ENCODE measurements at places on chromosomes 12 and 14. TPM values are rescaled to one million over a fixed set of nuclear protein-coding genes. Genes with fewer than 3 reads are reported as not detected.

DNA sequence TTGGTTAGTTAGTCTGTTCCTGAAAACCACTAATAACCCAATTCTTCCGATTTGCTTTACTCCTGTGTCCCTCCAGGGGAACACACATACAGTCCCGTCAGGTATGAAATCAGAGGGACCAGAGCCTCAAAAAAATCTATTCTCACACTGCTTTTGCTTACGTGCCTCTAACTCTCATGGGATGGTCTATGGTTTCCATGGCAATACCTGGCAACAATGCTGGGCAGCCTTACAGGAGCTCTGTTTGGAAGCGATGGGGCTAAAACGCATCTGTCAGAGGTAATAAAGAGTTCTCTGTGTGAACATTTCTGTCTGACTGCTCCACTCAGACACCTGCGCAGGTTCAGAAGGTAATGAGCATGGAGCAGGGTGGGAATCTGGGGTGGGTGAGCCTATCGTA is 376.2 kb downstream of the GXYLT1 start:
- no peak overlapping the region for H3K4me3 ChIP-seq
- DNase-seq: no peak
- no peaks in the 10 kb centered on the region for H3K36me3 ChIP-seq
- peaks cover 1% of the 10 kb centered on the region for H3K27me3 ChIP-seq
- no peak overlapping the region for H3K27ac ChIP-seq

- no peak for DNase-seq
- H3K27me3 ChIP-seq: no peaks in the 10 kb centered on the region
- peaks cover 6% of the 10 kb centered on the region for H3K4me1 ChIP-seq
- H3K4me3 ChIP-seq: no peak overlapping the region
Observed at GRCh38 chr14:92973798-92974372, 50.9 kb downstream of the CHGA start.

GRCh38 chr12:132675757-132676432 is 11.2 kb downstream of the POLE start:
- H3K4me3 ChIP-seq: no peak overlapping the region
- DNase-seq: no peak
- H3K4me1 ChIP-seq: no peaks in the 10 kb centered on the region
- peaks cover 51% of the 10 kb centered on the region for H3K36me3 ChIP-seq
- H3K27ac ChIP-seq: no peak overlapping the region
- H3K27me3 ChIP-seq: no peaks in the 10 kb centered on the region

- H3K4me1 ChIP-seq: peaks cover 27% of the 10 kb centered on the region
- no peaks in the 10 kb centered on the region for H3K36me3 ChIP-seq
- no peak overlapping the region for H3K4me3 ChIP-seq
Observed at GRCh38 chr12:96033549-96034389, 1.6 kb downstream of the LTA4H start.

- peaks cover 7% of the 10 kb centered on the region for H3K27me3 ChIP-seq
- no peak overlapping the region for H3K4me3 ChIP-seq
- H3K36me3 ChIP-seq: no peaks in the 10 kb centered on the region
- H3K27ac ChIP-seq: no peak overlapping the region
- H3K4me1 ChIP-seq: no peaks in the 10 kb centered on the region
Observed at GRCh38 chr14:76446921-76447320, 71.0 kb downstream of the ESRRB start.

- peaks cover 19% of the 10 kb centered on the region for H3K36me3 ChIP-seq
- H3K4me3 ChIP-seq: no peak overlapping the region
- no peak for DNase-seq
Observed at GRCh38 chr14:71586131-71586897, 345.9 kb upstream of the RGS6 start.

- no peaks in the 10 kb centered on the region for H3K4me1 ChIP-seq
- no peak for DNase-seq
- no peaks in the 10 kb centered on the region for H3K36me3 ChIP-seq
- H3K27ac ChIP-seq: no peak overlapping the region
- no peaks in the 10 kb centered on the region for H3K27me3 ChIP-seq
Observed at GRCh38 chr12:2118481-2119255, 65.9 kb downstream of the CACNA1C start.

- DNase-seq: peak; percentile 61
- no peaks in the 10 kb centered on the region for H3K36me3 ChIP-seq
- H3K4me1 ChIP-seq: no peaks in the 10 kb centered on the region
- H3K27me3 ChIP-seq: peaks cover 2% of the 10 kb centered on the region
- H3K27ac ChIP-seq: no peak overlapping the region
- no peak overlapping the region for H3K4me3 ChIP-seq
Observed at GRCh38 chr14:69818758-69819191, 21.7 kb upstream of the SLC10A1 start.

- peaks cover 14% of the 10 kb centered on the region for H3K27me3 ChIP-seq
- H3K4me1 ChIP-seq: no peaks in the 10 kb centered on the region
- no peaks in the 10 kb centered on the region for H3K36me3 ChIP-seq
- no peak overlapping the region for H3K4me3 ChIP-seq
Observed at GRCh38 chr14:69865701-69866365, 13.4 kb upstream of the SMOC1 start.

DNA sequence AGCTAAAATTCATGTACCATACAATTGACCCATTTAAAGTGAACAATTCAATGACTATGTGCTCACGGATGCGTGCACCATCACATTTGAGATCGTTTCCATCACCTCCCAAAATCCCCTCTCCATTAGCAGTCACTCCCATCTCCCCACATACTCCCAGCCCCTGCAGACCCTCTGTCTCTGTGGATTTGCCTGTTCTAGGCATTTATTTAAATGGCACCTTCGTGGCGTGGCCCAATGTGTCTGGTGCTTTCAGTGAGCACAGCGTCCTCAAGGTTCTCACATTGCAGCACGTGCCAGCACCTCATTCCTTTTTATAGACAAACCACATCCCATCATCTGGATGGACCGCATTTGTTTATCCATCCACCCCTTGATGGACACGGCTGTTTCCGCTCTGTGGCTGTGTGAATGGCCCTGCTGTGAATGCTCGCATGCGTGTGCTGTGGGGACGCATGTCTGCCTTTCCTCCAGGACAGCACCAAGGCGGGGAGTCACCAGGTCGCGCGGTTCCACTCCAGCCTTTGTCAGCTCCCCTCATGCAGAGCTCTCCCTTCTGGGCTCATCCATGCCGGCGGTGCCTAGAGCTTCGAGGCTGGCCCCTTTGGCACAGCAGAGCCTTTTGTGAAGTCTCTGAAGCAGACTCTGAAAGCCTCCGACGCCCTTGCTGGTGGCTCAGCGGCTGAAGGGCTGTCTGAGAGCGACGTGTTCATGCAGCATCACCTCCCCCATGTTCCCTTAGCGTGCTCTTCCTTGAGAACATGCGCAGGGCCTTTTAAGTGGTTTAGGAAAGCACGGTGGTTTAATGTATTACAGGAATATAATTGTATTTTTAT is 184.4 kb downstream of the KIF26A start:
- DNase-seq: no peak
- H3K36me3 ChIP-seq: no peaks in the 10 kb centered on the region
- no peaks in the 10 kb centered on the region for H3K4me1 ChIP-seq
- peaks cover 5% of the 10 kb centered on the region for H3K27me3 ChIP-seq

GRCh38 chr12:25975179-25975578 is 16.7 kb downstream of the RASSF8 start:
- H3K4me3 ChIP-seq: no peak overlapping the region
- H3K27me3 ChIP-seq: peaks cover 7% of the 10 kb centered on the region
- no peaks in the 10 kb centered on the region for H3K4me1 ChIP-seq
- no peaks in the 10 kb centered on the region for H3K36me3 ChIP-seq
- no peak for DNase-seq

GRCh38 chr12:94845110-94845509 is 158.4 kb downstream of the NDUFA12 start:
- no peak overlapping the region for H3K27ac ChIP-seq
- peaks cover 5% of the 10 kb centered on the region for H3K27me3 ChIP-seq
- no peak for DNase-seq
- no peak overlapping the region for H3K4me3 ChIP-seq

GRCh38 chr12:130527239-130527638 is 188.9 kb downstream of the RIMBP2 start:
- no peak for DNase-seq
- no peak overlapping the region for H3K4me3 ChIP-seq
- H3K27ac ChIP-seq: no peak overlapping the region
- peaks cover 3% of the 10 kb centered on the region for H3K27me3 ChIP-seq
- no peaks in the 10 kb centered on the region for H3K36me3 ChIP-seq

- no peaks in the 10 kb centered on the region for H3K4me1 ChIP-seq
- no peak for DNase-seq
- H3K27me3 ChIP-seq: peaks cover 5% of the 10 kb centered on the region
- no peak overlapping the region for H3K4me3 ChIP-seq
- H3K36me3 ChIP-seq: no peaks in the 10 kb centered on the region
Observed at GRCh38 chr12:2016862-2017545, 12.7 kb upstream of the DCP1B start.

DNA sequence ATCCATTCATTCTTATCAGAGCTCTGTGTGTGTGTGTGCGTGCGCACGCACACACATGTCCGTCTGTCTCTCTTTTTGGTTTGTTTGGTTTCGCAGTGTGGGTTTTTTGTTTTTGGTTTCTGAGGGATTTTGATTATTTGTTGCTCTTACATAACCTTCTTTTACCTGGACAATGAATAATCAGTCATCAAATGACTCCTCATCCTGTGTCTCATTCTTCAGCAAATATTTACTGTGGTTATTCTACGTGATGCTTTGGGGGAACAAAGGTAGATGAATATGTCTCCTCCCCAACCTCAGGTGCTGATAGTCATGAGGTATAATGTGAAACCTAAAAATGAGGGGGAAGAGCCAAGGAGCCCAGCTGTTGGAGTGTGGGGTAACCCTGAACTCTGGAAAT is 92.4 kb downstream of the SAMD4A start:
- H3K27me3 ChIP-seq: peaks cover 21% of the 10 kb centered on the region
- H3K36me3 ChIP-seq: no peaks in the 10 kb centered on the region
- H3K4me1 ChIP-seq: no peaks in the 10 kb centered on the region
- H3K27ac ChIP-seq: no peak overlapping the region

- H3K36me3 ChIP-seq: no peaks in the 10 kb centered on the region
- DNase-seq: no peak
- H3K4me1 ChIP-seq: no peaks in the 10 kb centered on the region
- H3K4me3 ChIP-seq: no peak overlapping the region
Observed at GRCh38 chr12:5500331-5500659, 68.4 kb downstream of the NTF3 start.

GRCh38 chr12:91778938-91779400 is 366.7 kb downstream of the BTG1 start:
- peak; percentile 67 for DNase-seq
- H3K27ac ChIP-seq: peak overlapping the region; percentile 80
- no peaks in the 10 kb centered on the region for H3K27me3 ChIP-seq
- H3K36me3 ChIP-seq: no peaks in the 10 kb centered on the region
- H3K4me1 ChIP-seq: peaks cover 35% of the 10 kb centered on the region

DNA sequence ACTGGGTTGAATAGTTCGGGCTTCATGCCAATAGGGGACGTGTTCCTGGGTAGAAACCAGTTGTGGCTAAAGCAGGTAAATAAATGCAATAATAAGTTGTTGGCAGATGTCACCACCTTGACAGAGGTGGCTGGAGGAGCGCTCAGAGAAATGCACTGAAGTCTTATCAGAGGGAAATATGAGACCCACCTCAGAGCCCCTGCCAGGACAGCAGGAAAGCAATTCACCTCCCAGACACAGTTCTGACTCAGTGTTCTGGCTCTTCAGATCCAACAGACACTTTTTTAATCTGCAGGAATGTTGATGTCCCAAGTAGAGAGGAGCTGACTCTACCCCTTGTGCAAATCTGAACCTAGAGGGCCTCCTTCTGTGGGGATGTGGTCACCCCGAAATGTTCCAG is 687.1 kb upstream of the FBXO33 start:
- no peak overlapping the region for H3K4me3 ChIP-seq
- H3K36me3 ChIP-seq: no peaks in the 10 kb centered on the region
- DNase-seq: no peak
- H3K27ac ChIP-seq: no peak overlapping the region

GRCh38 chr12:117904051-117904450 is 64.7 kb downstream of the KSR2 start:
- no peak overlapping the region for H3K4me3 ChIP-seq
- no peak overlapping the region for H3K27ac ChIP-seq
- H3K36me3 ChIP-seq: no peaks in the 10 kb centered on the region
- no peak for DNase-seq
- no peaks in the 10 kb centered on the region for H3K4me1 ChIP-seq
- no peaks in the 10 kb centered on the region for H3K27me3 ChIP-seq

DNA sequence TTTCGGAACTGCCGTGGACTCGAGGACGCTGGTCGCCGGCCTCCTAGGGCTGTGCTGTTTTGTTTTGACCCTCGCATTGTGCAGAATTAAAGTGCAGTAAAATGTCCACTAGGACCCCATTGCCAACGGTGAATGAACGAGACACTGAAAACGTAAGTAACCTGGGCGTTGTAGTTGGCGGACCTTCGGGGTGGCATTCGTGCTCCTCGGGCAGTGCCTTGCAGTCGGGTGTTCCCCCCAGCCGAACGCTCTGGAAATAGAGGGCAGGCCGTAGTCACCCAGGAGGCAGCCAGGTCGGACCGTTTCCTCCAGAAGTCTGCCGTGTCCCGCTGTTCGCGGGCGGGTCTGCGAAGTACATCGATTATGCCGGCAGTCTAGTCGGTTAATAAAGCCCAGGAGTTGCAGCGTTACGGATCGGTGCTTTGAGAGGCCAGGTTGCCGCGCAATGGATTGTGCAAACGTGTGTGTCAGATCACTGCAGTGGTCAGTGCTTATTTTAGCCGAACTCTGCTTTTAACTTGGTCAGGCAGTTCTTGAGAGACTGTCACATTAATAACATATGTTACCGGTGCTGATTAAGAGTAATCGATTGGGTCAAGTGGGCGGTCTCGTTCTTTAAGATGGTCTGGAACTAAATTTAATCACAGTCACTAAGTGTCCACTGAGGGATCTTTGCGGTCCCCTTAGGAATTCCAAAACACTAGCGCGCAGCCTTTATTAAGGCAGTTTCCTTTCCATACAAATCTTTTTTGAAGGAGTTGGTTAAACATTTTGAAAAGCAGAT is 906 bp downstream of the MARK3 start:
- peak; percentile 59 for DNase-seq
- H3K27ac ChIP-seq: peak overlapping the region; percentile 93
- H3K27me3 ChIP-seq: no peaks in the 10 kb centered on the region
- H3K36me3 ChIP-seq: peaks cover 16% of the 10 kb centered on the region
- H3K4me1 ChIP-seq: peaks cover 41% of the 10 kb centered on the region

GRCh38 chr14:78345131-78345744 is 175.1 kb downstream of the NRXN3 start:
- no peak for DNase-seq
- H3K36me3 ChIP-seq: no peaks in the 10 kb centered on the region
- peaks cover 2% of the 10 kb centered on the region for H3K27me3 ChIP-seq
- H3K4me1 ChIP-seq: no peaks in the 10 kb centered on the region

GRCh38 chr12:64900540-64900939 is 76.1 kb downstream of the TBC1D30 start:
- H3K4me3 ChIP-seq: no peak overlapping the region
- H3K36me3 ChIP-seq: no peaks in the 10 kb centered on the region
- H3K4me1 ChIP-seq: no peaks in the 10 kb centered on the region
- no peak overlapping the region for H3K27ac ChIP-seq

- H3K4me1 ChIP-seq: no peaks in the 10 kb centered on the region
- no peaks in the 10 kb centered on the region for H3K27me3 ChIP-seq
- no peak for DNase-seq
- H3K4me3 ChIP-seq: no peak overlapping the region
- no peaks in the 10 kb centered on the region for H3K36me3 ChIP-seq
Observed at GRCh38 chr14:58972233-58973017, 216.0 kb upstream of the DAAM1 start.

Gene CKB
- 9.1 TPM for total RNA-seq

Gene PRPH
- total RNA-seq: not detected

Gene DEGS2
- total RNA-seq: 2.6 TPM

Gene CERS5
- total RNA-seq: 33.9 TPM

Gene CD163L1
- total RNA-seq: not detected

Gene PLA2G1B
- total RNA-seq: 0.99 TPM

Gene KCNK13
- total RNA-seq: not detected

Gene SAMD15
- total RNA-seq: 0.11 TPM

Gene CD4
- 11.1 TPM for total RNA-seq

Measured in activated CD8-positive, alpha-beta T cell treated with anti-CD3 and anti-CD28 coated beads for 36 hours (primary cell).